ENCODE measurements at places on chromosomes 12 and 14.
A peak's percentile ranks its signal among the peaks of the same experiment; 100 is the strongest.

DNA sequence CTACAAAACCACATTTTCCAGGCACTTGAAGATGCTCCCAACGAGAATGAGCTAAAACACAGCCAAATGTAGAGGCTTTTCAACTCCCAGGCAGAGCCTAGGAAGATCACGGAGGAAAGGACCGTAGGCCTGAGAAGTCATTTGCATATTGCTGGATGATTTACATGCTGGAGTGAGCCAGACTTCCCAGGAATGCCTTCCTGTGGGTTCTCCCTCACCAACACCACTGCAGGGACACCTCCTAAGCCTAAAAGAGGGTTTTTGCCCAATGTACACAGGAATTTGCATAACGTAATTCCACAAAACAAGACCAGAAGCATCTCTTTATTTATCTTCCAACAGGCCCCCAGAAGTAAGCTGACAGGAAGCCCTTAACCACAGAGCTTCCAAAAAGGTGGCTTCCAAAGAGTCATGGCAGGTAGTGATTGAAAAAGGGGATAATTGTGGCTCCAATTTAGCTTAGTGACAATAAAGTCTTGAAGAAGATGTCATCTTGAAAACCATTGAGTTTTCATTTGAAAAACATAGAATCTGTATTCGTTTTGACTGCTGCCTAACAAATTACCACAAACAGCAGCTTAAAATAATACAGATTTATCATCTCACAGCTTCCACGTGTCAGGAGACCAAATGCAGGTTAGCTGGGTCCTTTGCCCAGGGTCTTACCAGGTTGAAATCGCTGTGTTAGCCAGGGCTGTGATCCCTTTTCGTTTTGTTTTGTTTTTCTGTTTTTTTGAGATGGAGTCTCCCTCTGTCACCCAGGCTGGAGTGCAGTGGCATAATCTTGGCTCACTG is 116.2 kb downstream of the EGLN3 start:
- no peak for DNase-seq

GRCh38 chr12:30145684-30146032 is 361.9 kb upstream of the TMTC1 start:
- no peak for DNase-seq

DNA sequence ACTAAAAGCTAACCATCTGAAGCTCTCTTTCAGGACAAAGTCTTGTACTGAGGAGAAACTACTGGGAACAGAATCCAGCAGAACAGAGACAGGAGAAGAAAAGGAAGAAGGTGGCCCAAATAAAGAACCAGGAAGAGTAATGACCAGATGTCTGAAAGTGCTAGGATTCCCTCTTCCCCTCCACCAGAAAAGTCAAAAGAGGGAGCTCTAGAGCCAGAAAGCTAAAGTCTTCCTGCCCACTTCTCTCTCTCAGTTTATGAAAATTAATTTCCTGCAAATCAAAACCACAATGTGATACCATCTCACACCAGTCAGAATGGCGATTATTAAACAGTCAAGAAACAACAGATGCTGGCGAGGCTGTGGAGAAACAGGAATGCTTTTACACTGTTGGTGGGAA is 47.2 kb downstream of the SPPL3 start:
- DNase-seq, result peak; percentile 73

GRCh38 chr12:100138048-100138802 is 4.4 kb downstream of the BLTP3B start:
- peak; percentile 77 for DNase-seq

GRCh38 chr12:109767456-109767855 is 53.8 kb downstream of the FAM222A start:
- no peak for DNase-seq

- DNase-seq, result no peak
These were observed 64.5 kb downstream of the PTCSC3 start for GRCh38 chr14:36111822-36112583.

DNA sequence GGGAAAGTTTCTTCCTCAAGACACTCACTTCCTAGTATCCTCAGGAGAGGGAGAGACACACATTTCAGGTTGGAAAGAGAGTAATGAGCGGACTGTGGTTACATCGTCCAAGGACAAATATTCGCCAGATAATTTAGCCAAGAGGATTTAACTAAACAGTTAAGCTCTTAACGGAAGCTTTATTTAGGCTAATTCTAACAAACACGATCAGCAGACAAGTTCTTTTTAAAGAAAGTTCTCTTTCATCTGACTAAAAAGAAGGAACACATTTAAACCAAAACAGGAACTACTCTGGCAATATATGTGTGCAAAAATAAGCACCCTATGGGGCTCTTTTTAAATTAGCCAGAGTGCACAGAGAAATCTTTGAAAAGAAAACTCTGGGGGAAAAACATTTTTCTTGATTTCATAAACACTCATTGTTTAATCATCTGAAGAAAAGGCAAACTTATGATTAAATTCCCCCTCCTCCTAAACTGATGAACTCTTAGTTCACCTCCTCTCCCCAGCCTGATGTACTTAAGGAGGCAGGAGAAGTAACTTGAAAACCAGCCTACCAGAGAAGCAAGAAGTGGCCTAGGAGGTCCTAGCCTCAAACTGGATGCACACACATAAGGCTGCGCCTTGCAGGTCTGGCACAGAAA is 13.3 kb upstream of the BTG1 start:
- DNase-seq, result peak; percentile 51

DNA sequence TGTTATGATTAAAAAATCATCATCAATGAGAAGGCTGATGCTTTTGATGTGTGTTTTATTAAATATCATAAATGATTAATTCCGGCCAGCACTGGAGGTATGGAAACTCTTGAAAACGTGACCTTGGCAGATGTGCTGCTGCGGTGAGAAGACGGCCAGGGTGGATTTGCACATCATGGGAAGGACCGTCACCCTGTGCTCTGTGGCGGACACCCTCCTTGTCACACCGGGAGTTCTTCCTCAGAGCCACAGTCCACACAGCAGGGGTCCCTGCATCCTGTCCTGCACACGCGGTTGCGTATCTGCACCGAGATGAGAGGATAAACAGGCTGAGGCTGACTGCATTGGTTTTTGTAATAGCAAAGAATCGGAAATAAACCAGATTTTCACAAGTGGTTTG is 33.5 kb downstream of the FZD10 start:
- DNase-seq, result no peak

- no peak for DNase-seq
These were observed 57.9 kb upstream of the KCNA5 start for GRCh38 chr12:4985820-4986219.

GRCh38 chr12:69534389-69534822 is 50.9 kb upstream of the CCT2 start:
- DNase-seq, result peak; percentile 48

DNA sequence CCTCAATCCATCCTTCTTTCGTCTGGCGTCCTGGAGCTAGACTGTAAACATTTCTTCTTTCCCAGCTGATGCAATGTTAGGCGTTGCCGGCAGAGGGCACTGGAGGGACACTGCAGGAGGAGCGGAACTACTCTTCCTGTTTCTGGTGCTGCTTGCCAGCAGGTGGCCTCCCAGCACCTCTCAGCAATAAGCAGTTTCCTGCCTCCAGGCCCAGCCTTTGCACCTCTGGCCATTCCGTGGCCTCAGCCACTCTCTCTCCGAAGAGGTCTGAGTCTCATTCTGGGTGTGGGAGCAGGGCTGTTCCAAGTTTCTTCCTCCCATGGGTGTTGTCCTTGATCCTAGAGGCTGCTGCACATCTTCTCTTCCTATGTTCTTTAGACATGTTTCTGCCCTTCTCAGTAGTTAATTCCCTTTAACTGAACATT is 7.5 kb upstream of the ASPG start:
- DNase-seq, result peak; percentile 96

GRCh38 chr14:22740020-22740419 is 26.5 kb upstream of the OXA1L start:
- DNase-seq, result no peak

DNA sequence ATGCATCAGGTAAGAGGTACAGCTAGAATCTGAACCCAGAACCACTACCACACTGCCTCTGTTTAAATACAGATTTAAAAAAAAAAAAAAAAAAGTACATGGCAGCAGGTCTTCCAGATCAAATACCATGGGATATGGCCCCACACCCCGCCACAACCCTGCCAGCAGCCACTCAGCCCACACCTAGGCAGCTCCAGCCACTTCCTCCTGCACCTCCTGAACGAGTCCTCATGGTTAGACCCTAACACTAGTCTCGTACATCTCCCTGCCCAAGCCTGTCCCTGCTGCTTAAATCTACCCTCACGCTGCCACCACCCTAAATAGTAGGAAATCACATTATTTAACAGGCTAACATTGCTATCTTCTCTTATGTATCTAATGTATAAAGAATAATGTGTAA is 12.6 kb downstream of the SETD3 start:
- DNase-seq, result no peak

DNA sequence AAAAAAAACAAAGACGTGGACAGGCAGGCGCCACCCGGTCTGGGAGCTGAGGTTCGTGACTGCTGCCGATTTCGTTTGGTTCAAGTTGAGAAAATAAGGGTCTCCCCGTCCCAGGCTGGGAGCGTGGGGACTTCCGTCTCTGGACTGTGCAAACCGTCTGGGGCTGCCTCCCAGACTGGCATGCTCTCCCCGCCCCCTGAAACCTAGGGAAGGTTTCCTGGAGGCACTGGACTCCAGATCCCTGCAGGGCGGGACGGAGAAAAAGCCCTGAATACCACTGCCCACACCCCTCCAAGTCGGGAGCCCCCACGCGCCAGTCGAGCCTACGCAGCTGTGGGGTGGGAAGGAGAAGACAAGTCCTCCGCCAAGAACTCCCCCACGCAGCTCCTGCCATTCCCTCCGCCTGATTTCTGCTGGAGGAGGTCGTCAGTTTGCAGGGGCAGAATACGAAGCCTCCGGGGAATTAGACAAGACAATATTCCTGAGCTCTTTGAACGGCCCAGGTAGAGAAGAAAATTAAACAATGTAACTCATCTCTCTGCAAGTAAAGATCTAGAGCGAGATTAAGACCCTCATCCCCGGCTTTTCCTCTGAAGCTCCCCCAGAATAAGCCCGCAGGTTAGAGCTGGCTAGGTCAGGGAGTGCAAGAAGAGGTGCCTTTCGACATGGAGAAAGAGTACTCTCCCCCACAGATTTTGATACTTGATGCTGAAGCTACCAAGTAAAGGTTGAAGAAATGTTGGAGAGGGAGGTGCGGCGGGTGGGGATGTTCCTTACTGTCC is 10.4 kb upstream of the HOXC13 start:
- no peak for DNase-seq

GRCh38 chr12:47192051-47192450 is 112.3 kb upstream of the AMIGO2 start:
- no peak for DNase-seq

DNA sequence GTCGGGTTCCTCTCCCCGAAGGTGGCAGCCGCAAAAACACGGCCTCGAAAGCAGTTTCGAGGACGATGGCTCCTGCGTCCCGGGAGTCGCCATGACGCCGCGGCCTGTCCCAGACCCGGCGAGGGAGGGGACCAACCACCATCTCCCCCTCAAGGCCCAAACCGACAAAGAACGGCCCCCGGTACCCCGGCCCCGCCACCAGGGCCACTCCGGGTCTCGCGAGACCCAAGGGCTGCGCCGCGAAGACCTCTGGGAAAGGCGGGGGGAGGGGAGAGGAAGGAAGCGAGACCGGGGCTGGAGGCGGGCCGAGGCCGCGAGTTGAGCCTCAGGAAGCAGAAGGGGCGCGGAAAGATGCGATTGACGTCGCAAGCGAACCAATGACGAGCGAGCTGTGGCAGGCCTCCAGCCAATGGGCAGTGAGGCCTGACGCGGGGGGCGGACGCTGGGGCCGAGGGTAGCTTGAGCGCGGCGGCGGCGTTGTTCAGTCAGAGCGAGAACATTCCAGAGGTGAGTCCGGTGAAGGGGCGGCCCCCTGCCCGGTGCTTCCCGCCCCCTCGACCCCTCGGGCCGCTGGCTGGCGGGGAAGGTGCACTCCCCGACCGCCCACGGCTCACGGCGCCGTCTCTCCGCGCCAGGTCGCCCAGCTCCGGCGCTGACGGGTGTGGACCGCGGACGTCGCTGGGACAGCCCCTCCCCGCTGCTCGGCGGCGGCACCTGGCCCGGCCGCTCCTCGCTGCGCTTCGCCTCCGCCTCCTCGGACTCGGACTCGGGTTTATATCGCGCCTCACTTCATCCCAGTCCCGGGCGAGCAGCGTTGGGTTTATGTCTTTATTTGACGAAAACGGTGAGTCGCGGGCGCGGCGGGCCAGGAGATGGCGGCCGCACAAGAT is at the start of gene EIF5:
EIF5 (plus strand) TSS at position 484 of the 890 bp plus-strand sequence. CDS start 1,624 bp downstream, outside the sequence.
- DNase-seq, result peak; percentile 100

DNA sequence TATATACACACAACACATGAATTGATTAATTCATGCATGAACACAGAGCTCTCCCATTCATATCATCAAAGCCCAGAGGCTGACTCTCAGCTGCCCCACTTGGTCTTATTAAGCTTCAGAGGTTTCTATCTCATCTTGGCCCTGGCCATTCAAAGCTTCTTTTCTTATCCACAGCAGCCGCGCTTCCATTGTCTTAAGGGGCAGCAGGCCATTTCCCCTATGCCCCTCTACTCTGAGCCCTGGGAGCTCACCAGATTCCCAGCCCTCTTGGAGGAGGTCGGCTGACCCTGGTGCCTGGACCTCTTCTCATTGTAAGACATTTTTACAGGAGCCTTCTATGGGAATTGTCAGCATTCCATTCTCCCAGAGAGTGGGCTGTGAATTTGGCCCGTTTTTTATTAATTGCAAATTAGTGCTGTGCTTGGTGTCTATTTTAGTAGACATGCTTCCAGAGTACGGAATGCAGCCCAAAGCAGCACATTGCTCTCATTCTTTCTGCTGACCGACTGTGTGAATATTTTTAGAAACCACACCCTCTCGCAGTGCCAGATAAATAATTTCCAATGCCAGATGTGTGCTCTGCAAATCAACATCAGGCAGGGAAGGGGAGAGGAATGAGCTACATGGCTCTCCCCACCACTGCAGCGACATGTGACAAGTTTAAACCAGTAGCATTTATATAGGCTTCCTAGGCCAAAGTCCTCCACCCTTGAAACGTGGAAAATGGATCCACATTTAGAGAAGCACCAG is 58.5 kb downstream of the NUAK1 start:
- DNase-seq, result no peak

DNA sequence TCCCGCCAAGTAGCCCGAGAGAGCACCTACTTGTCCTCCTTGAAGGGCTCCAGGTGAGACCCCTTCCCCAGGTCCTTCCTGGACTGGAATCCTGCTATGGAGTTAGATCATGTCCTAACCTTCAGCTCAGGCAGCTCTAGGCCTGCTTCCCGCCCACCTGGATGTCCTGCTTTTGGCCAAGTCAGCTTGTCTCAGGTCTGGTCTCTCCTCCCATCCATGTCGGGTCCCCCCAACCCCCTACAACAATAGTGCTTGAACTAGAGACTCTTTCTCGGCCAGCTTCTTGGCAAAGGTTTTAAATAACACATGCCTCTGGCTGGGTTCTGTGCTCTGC is 3.6 kb downstream of the NAB2 start:
- no peak for DNase-seq

DNA sequence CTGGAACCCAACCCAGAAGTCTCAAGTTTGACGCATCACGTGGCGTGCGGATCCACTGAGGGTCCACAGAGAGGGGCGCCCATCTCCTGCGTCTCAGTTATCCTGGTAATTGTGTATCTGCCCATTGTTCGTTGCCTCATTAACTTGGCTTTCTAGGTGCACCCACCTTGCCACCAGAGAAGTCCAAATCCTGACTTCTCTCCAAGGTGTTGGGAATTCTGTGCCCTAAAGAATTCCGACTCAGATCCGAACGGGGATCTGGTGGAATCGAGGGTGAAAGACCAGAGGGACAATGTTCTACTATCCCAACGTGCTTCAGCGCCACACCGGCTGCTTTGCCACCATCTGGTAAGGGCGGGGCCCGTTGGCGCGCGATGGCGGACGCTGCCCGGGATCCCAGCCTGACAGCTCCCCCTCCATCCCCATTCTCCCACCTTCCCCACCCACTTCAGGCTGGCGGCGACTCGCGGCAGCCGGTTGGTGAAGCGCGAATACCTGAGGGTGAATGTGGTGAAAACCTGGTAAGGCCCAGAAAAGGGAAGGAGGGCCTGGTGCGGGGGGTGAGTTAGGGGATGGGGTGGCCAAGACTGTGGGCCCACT is 481 bp downstream of the REC8 start:
- peak; percentile 40 for DNase-seq
